ENCODE measurements at places on chromosomes 16 and 17.

- no peak for DNase-seq
Observed at GRCh38 chr17:31738996-31739699, 119.9 kb downstream of the COPRS start.

GRCh38 chr17:54718286-54718685, 182.4 kb upstream of the TOM1L1 start:
- DNase-seq = no peak

DNA sequence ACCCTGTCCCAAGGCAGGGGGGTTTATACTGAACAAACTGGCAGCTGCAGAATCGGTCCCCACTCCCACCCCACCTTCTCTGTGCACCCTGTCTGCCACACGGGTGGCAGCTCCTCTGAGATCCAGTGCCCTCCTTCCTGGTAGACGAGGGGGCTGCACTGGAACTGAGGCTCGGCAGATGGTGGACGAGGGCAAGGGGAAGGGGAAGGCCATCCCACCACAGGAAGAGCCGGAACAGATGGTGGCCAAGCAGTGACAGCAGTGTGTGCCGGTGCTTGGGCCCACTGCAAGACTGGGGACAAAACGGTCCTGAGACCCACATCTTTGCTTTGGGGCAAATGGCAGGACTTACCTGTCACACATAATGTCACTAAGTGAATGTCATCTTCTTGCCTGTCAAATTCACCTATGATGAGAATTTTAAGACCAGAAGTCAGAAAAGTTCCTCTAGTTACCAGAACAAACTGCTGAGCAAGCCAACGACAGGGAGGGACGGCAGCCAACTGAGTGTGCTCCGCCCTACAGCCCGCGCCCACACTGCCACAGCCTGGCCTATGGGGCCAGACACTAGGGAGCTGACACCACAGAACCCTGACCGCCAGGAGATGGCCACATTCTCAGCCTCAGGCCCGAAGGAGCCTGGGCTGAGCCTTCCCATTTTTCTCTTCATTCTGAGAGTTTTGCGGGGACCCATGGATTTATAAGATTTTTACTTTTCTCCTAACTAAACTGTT, 14.4 kb downstream of the NTAN1 start:
- no peak for DNase-seq

- no peak for DNase-seq
Observed at GRCh38 chr16:20372701-20373100, 20.2 kb upstream of the UMOD start.

DNA sequence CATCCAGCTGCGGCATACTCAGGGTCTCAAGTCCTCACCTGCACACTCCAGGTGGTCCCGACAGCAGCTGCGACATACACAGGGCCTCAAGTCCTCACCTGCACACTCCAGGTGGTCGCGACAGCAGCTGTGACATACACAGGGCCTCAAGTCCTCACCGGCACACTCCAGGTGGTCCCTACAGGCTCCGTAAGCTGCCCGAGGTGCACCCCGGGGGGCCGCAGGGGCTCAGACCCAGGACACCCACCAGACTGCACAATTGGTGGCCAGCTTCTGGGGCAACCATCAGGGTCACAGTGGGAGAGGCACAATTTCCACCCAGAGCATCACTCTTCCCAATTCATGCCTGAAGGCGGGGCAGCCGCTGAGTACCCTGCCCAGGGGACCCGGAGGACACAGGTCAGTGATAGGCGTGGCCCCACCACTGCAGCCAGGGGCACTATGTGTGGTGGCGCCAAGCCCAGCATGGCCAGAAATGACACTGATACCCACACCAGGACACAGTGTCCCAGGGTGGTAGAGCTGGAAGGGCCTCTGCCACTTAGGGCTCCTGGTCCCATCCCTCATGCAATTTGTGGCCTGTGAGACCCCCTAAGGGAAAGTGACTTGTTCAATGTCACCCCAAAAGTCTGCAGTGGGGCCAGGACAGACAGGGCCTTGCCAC, 57.5 kb upstream of the ZNF469 start:
- DNase-seq = no peak

GRCh38 chr17:57268181-57268580, 11.9 kb downstream of the MSI2 start:
- no peak for DNase-seq
